Activated naive CD8-positive, alpha-beta T cell treated with anti-CD3 and anti-CD28 coated beads, Interleukin-2, amount 10 ng/mL, durations not matched to agents 7 days and 5 days (primary cell): ENCODE measurements at places on chromosomes 3 and 15.

- peaks cover 2% of the 10 kb centered on the region for H3K4me1 ChIP-seq
- no peak overlapping the region for H3K27ac ChIP-seq
- no peaks in the 10 kb centered on the region for H3K36me3 ChIP-seq
- no peak overlapping the region for H3K4me3 ChIP-seq
Measured at GRCh38 chr15:48421362-48421761, 90.1 kb downstream of the DUT start.

GRCh38 chr15:69390575-69390974 lies 23.6 kb upstream of the KIF23 start:
- no peak for DNase-seq
- H3K27ac ChIP-seq: no peak overlapping the region
- no peak overlapping the region for H3K4me3 ChIP-seq

DNA sequence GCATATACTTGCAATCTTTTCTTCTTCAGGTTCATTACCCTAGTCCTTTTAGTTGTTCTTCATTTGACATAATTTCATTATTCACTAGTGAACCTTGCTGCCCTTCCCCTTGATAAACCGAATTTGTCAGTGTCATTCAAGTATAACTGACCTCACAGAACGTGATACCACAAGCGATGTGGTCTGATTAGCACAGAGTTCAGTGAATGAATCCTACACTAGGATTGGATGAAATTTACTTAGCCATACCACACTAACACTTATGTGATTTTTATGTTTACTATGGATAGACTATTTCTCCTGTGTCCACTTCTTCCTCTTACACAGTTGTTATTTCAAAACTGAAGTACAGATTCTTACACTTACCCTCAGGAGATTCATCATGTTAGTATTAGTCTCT lies 27.2 kb downstream of the CD86 start:
- no peak overlapping the region for H3K27ac ChIP-seq
- peaks cover 5% of the 10 kb centered on the region for H3K27me3 ChIP-seq
- H3K36me3 ChIP-seq: no peaks in the 10 kb centered on the region
- H3K4me1 ChIP-seq: peaks cover 3% of the 10 kb centered on the region
- DNase-seq: no peak
- H3K4me3 ChIP-seq: no peak overlapping the region

DNA sequence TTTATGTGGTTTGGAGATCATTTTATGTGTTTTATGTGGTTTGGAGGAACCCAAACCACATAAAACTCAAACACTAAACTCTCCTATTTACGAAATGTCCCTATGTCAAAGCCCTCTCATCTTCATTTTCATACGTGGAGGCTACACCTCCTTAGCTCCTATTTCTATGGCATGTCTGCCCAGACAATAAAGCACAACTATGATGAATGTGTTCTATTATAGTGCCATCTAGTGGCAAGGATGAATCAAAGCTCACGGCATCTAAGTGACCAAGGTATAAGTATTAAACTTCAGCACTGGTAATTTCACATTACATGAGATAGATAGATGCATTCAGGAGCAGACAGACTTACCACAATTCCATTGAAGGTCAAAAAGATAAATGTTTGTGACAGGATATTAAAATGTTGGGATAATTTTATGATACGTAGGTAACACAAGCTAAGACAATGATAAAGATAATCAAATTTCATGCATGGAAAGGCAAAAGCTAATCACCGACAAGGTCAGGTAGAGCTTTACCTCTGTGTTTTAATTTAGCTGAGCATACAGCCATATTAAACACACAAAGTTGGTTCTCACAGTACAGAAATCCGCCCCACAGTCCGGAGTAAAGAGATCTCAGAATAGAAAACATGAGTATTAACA lies 130.6 kb upstream of the FHIT start:
- DNase-seq: no peak
- H3K4me1 ChIP-seq: peaks cover 3% of the 10 kb centered on the region
- no peak overlapping the region for H3K4me3 ChIP-seq
- peaks cover 9% of the 10 kb centered on the region for H3K27me3 ChIP-seq
